ENCODE measurements at places on chromosomes 3 and 15.
A peak's percentile ranks its signal among the peaks of the same experiment; 100 is the strongest.

- DNase-seq: peak; percentile 17
These were observed 157.5 kb downstream of the NUP210 start for GRCh38 chr3:13262493-13263211.

GRCh38 chr3:33699275-33699674, 18.8 kb downstream of the CLASP2 start:
- DNase-seq: no peak

DNA sequence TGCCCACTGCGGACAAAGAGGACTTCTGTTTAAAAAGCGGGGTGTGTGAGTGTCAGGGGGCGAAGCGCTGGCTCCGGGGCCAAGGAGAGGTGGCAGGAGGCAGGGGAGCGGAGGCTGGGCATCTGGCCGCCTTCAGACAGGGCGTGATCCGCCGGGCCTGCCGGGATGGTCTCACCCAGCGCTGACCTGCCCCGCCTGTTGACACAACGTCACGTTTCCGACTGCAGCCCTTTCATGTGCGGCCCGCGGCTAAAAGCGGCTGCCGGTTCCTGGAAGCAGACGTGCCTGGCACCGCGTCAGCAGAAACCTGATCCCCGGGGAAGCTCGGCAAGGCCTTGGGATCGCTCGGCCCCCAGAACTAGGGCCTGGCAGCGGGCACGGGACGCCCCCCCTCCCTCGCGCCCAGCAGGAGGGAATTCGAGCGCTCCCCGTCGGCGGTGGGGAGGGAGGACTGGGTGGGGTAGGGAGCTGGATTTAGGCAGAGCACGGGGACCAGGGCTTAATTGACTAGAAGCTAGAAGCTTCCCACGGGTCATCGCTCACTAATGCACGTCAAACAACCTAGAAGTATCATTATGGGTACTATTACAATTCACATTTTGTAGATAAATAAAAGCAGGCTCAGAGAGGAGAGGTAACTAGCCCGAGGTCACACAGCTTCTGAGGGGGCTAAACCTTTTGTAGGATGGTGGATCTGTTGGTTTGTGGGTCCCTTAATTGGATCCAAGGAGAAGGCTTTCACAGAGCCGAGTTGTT, 7.7 kb downstream of the BHLHE40 start:
- peak; percentile 78 for DNase-seq

DNA sequence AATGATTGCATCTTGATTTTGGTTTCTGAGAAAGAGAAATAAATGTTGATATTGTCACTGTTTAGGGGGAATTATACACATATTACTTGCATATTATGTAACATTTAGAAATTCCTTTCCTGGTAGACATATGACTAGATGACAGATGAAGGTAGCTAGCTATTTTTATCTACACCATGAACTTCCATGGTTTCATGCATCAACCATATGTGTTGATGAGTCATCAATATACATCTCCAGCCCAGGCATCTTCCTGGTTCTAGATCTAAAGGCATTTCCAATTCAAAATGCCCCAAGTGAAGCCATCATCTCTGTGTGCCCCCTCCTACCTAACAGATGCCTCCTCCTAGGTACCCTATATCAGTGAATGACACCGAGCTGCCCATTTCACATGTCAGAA, 9.5 kb upstream of the ADAMTSL3 start:
- no peak for DNase-seq

DNA sequence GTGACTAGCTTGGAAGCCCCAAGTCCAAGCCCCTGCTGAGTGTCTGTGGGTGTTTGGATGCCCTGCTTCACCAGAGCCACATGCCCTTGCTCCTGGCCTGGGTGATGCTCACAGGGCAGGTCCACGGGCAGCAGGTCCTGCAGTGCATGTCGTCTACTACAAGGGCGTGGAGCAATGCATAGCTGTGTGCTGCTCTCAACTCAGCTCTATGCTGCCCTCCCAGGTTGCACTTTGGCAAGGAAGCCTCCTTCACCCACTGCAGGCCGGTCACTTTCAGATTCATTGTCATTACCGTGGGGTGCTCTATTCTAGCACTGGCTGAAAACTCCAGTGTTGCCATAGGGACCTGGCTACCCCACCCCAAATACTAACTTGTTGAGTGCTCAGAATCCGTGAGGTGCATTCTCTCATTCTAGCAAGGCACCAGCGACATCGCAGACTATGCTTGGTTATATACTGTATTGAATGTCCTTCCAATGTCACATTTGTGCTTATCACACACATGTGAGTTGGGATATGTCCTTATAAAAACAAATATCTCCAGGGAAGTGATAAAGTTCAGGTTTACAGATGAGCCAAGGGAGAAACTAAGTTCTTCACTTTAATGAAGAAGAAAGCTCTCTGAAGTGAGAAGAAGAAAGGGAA, 51.8 kb downstream of the GRAMD1C start:
- no peak for DNase-seq

- DNase-seq: peak; percentile 84
These were observed 75.6 kb upstream of the SNTN start for GRCh38 chr3:63576846-63577245.

DNA sequence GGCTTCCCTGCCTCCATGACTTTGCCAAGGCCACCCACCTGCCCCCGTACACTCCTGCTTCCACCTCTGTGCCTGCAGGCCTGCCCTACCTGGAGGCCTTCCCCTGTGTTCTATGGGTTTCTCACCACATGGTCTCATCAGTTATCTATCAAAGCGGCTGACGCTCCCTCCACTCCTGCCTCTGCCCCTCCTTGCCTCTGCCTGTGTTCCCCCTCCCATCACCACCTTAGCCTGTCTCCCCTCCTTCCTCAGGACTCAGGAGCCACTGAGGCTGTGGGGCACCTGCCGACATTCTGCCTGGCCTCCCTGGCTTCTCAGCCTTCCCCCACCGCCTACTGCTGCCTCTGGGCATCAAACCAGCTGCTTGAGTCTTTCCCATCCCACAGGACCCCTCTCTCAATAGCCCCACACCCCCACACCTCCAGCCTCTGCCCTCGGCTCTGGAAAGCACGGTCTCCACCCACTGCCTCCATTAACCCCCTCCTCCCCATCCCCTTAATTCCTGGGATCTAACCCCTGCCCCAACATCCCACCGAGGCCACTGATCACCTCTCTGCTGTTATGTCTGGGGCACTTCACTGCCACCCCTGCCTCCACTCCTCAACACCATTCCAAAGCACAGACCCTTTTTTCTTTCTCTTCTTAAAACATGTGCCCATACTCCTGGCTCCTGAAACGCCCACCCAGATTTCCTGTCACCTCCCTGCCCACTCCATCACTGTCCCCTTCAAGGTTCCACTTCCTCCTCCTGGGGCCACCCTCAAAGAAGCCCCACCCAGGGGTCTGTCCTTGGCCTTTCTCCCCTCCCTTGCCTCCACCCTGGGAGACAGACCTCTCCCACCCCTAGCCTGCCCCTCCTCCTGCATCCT, 24.4 kb upstream of the CYP11A1 start:
- no peak for DNase-seq

DNA sequence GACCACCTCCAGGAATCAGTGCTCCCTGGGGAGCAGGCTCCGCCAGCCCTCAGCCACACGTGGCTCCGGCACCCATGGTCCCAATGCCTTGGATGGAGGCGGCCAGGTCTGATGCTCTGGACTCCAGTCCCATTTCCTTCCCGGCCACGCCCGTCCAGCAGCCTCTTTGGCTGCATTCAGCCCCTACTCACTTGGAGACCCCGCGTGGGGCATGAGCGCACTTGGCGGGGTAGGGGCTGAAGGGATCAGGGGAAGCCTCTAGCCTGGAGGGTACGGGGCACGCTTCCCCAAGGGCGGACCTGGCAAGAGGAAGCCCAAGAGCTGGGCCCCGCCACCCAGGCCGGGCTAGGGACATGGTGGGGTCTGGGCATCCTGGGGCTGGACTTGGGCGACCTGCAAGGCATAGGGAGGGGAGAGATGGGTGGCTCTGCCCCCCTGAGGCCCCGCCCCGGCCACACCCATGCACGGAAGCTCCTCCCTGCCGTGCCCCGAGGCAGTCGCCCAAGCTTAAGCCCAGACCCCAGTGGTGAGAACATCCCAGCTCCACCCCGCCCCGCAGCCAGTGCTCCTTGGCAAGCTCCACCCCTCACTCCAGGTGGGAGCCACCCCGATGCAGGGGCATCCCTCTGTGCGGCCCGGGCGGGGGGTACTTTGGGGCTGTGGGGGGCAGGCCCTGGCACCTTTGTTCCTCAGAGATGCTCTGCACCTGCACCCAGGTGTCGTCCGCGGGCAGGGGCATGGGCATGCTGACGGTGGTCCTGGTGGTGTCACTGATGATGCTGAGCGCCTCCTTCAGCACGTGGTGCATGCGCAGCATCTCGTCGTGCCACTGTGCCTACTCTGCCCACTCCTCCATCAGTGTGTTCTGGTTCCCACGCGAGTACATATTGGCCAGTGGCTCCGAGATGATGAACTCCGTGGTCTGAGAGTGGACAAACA, 163.5 kb downstream of the GOLGA6L4 start:
- no peak for DNase-seq

DNA sequence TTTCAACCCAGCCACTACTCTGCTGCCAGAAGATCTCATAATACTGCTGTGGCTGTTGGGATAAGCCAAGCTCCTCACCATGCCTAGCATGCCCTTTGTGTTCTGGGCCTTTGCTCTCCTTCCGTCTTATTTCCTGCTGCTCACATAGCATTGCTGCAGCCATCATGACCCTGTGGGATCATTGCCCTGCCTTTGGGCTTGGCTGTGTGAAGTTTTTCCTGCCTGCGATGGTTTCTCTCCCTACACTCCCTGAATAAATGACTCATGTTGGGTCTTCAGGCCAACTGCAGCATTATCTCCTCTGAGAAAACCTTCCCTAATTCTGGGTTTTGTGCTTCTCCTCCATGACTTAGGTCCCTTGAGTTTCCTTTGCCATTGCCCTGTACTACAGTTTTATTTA, 20.8 kb upstream of the TRA2B start:
- DNase-seq: no peak

GRCh38 chr15:58460116-58460790, 28.5 kb downstream of the LIPC start:
- no peak for DNase-seq

- no peak for DNase-seq
These were observed 794.0 kb upstream of the CFAP20DC start for GRCh38 chr3:59843821-59844220.

DNA sequence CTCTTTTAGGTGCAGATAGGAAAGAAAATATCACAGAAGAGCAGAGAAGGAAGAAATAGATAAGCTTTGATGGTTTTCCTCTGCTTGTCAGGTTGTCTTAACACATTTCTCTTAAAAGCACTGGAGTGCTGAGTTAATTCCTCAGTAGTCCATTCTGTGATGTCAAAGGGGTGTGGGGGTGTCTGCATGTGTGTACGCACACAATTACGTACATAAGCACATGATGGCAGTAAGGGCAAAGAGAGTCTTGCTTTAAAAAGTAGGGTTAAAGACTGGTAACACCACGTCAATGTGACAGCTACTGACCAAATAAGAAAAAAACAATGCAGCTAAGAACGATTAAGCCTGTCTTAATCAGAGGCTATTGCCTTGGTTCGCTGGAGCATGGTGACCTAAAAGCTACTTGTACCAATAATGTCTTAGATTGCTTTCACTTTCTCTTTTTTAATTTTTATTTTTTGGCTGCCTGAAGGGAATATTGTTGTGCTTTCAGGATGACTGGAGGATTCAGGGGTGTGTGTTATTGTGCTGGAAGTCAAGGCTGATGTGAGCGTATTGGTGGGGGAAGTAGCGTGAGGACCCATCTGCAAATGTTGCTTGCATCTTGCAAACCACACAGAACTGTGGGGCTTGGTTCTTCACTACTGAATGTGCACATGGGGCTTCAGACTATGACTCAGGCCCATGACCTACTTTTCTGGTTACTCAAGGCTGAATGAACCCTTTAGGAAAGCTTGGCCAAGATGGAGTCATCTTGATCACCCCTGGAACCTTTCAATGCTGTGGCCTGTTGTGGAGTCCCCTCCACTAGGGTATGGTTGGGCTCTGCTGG, 417.8 kb upstream of the TPM1 start:
- no peak for DNase-seq

- DNase-seq: no peak
These were observed 151.2 kb downstream of the EBLN2 start for GRCh38 chr3:73212683-73213082.

GRCh38 chr15:101110681-101111569, 140.9 kb downstream of the CHSY1 start:
- no peak for DNase-seq

DNA sequence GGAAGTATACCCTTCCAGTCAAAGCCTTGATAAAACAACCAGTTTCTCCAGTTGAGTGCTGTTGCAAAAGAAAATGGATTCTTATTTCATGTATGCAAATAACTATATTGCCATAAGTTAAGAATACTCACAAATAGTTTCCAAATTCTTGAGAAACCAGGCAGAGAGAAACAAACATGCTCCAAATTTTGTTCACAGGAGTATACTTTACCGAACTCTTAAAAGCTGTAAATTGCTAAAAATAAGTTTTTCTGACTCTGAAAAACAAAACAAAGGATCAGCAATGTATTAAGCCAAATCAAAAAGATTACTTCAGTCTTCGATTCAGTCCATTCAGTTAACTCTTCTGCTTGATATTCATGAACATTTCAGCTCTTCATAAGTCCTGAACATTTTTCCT, 646.5 kb downstream of the MCTP2 start:
- DNase-seq: no peak

- no peak for DNase-seq
These were observed 54.7 kb upstream of the CNOT10 start for GRCh38 chr3:32630266-32630665.

GRCh38 chr3:109382588-109382987, 45.2 kb upstream of the DPPA4 start:
- peak; percentile 1 for DNase-seq

- DNase-seq: no peak
These were observed 14.0 kb downstream of the AAGAB start for GRCh38 chr15:67240235-67241131.

DNA sequence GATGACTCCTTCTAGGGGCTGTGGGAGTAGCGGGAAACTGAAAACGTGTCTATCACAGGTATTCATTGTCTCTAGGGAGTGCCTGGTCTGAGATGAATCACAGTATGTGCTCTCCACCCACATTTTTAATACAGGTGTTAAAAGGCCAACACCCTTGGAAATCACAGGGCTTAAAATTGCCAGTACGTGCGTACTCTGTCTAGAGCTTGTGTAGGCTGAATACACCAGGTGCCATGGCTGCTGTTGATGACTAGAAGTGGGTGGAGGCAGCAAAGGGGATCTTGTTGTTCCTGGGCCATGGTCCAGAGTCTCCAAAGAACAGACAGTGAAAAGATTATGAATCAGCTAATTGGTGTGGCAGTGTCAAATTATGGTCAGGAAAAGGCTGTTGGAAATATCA, 35.1 kb upstream of the P3H2 start:
- no peak for DNase-seq

GRCh38 chr3:160162440-160162839, 62.8 kb upstream of the C3orf80 start:
- DNase-seq: no peak

GRCh38 chr15:31373096-31373865, 46.6 kb downstream of the KLF13 start:
- no peak for DNase-seq

DNA sequence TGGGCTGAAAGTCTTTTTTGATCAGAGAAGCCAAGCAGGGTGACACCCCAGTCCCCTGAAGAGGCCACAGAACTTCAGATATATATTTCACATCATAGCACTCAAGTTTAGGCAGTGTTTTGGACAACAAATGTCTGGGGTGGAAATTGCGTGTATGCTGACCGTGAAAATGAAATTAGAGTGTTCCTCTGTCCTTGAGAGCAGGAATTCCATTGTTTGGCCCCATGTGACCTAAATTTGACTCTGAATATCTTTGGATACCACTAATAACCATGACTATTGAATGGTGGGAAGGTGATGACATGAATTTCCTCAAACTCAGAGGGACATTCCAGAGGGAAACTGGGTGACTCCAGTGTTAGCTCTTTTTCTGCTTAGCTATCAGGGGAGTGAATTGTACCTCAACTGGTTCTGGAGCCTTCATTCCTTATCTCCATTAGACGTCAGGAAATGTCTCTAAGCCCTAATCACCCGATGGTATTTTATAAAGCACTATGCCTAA, 263.5 kb upstream of the RASGRP1 start:
- no peak for DNase-seq
